ENCODE measurements at places on chromosomes 12 and 14. TPM values are rescaled to one million over a fixed set of nuclear protein-coding genes. Genes with fewer than 3 reads are reported as not detected.

TTC9 gene
- total RNA-seq: 29.5 TPM

PEBP1 gene
- total RNA-seq: 458 TPM

CMA1 gene
- not detected for total RNA-seq

SRSF9 gene
- total RNA-seq: 304 TPM

TAS2R13 gene
- total RNA-seq: not detected

TAS2R42 gene
- total RNA-seq: not detected

CLEC14A gene
- 0.13 TPM for total RNA-seq

ATF1 gene
- 41.6 TPM for total RNA-seq

RAP1B gene
- total RNA-seq: 112 TPM

GXYLT1 gene
- 10.0 TPM for total RNA-seq

EPYC gene
- total RNA-seq: not detected

KRT2 gene
- not detected for total RNA-seq

ACRBP gene
- total RNA-seq: 1.2 TPM

SIX6 gene
- not detected for total RNA-seq

LRRC43 gene
- 0.35 TPM for total RNA-seq

CBLN3 gene
- 0.54 TPM for total RNA-seq

LBHD2 gene
- total RNA-seq: not detected

- DNase-seq: no peak
These were observed 49.0 kb downstream of the NTF3 start for GRCh38 chr12:5480938-5481303.

GRCh38 chr12:49017891-49018260 is 700 bp downstream of the PRKAG1 start:
- DNase-seq: no peak

DNA sequence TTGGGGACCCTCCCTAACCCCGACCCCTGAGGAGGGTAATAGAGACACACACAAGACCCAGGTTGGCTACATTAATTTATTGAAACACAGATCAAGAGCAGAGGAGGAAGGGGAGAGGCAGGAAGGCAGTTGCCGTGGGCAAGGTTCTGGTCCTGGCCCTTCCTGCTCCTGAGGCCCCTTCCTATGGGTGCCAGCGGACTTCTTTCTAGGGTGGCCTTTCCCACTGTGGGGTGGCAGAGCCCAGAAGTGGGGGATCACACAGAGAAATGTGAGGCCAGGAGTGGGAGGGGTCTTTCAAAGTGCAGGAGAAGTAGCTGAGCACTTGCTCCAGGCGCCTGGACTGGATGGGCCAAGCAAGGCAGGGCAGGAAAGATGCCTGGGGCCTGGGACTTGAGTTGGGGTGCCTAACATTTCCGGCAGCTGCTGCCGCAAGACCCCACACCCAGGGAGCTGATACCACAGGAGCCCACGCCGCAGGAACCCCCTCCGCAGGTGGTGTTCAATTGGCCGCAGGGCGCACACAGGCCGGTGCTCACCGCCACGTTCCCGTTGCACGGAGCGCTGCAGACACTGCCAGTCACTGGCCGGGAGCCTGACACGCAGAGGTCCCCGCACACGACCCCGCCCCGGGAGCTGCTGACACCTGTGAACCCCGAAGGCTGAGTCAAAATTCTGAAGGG is 5.3 kb downstream of the KRT81 start:
- DNase-seq: no peak

- DNase-seq: no peak
These were observed 41.2 kb upstream of the WSCD2 start for GRCh38 chr12:108087900-108088299.

GRCh38 chr12:105954951-105955931 is 183.5 kb downstream of the NUAK1 start:
- DNase-seq: no peak

DNA sequence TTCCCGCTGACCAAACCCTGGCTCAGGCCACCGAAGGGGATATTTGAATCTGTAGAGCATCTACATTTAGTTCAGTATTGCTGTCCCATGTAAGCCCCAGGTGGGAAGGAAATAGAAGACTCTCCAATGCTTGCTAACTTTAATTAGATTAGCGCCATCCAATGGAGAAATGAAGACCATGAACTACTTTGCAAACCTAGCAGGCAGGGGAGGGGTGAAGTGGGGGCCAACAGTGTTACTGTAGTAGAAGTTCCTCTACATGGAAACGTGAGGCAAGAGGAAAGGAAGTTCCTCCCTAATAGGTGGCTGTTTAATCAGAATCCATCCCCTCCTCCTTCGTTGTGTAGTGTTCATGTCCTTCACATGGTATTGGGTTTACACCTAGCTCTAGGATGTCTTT is 9.3 kb upstream of the DENND5B start:
- DNase-seq: no peak

GRCh38 chr14:68534276-68534675 is 258.6 kb downstream of the ZFP36L1 start:
- DNase-seq: no peak

- no peak for DNase-seq
These were observed 10.6 kb upstream of the NCOR2 start for GRCh38 chr12:124577986-124578385.

DNA sequence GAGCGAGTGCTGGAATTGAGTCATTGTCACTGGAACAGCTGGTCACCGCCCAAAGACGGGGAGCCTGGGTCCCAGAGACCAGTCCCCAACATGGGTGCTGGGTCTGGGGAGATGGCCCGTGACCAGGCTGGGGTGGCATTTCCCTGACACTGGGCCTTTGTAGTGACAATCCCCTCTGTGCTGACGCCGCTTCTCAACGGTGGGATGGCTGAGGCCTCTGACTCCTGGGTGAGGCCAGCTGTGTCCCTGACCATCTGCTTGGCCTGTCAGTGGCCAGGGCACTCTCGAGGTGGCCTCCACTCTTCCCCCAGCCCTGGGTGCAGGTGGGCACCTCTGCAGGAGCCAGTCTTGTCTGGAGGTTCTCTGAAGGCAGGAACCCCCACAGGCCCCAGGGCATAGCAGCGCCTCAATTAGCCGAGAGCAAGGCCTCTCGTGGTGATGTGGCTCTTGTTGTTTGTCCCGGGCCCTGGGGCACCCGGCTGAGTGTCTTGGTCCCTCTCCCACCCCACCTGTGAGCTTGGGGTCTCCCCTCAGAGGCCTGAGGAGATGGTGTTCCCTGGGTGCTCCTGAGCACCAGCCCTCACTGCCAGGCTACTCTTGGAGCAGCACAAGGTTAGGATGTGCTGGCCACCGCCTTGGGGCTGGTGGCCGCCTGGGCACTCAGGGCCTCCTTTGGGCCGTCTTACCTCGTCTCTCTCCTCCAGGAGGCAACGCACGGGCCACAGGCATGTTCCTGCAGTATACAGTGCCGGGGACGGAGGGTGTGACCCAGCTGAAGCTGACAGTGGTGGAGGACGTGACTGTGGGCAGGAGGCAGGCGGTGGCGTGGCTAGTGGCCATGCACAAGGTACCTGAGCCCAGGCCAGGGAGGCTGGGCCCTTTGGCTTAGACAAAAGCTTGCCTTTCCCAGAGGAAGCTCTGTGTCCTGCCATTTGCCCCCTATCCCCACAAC is 16.6 kb downstream of the ZFYVE21 start:
- DNase-seq: no peak

GRCh38 chr14:99576304-99576703 is 27.7 kb downstream of the CCDC85C start:
- DNase-seq: no peak

- DNase-seq: no peak
These were observed 10.9 kb upstream of the NGB start for GRCh38 chr14:77281852-77282410.

DNA sequence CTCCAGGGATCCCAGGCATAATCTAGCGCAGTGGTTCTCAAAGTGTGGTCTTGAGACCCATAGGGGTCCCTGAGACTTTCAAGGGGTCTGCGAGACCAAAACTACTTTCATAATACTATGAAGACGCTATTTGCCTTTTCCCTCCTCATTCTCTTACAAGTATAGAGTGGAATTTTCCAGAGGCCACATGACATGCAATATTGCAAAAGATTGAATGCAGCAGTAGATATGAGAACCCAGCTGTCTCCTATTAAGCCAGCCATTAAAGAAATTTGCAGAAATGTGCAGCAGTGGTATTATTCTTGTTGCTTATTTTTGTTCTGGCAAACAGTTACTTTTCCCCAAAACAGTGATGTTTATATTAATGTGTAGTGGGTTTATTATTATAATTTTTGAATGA is 62.8 kb downstream of the VWF start:
- no peak for DNase-seq

DNA sequence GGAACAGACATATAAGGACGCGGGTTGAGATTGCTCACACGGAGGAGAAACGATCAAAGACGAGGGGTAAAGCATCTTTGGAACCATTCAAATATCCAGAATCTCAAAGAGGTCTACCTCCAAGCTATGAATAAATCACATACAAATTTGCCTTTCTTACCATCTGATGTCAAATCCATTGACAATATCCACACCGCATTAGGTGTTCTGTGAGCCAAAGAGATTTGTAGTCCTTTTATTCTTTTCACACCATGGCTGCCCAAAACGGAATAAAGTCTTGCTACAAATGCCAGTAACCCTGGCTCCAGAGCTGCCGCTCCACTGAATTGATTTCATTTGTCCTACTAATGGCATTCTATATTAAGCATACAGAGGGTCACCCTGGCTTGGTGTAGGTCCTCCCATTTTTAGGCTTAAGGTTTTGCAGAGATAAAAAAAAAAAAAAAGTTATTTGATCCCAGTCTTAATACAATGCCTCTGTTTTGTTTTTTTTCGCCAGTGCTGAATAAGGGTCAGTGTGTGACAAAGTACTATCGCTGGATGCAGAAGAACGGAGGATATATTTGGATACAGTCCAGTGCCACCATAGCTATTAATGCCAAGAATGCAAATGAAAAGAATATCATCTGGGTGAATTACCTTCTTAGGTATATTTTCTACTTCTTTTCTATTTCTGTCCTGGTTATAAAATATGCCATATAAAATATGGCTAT is 157.3 kb downstream of the EGLN3 start:
- DNase-seq: no peak

DNA sequence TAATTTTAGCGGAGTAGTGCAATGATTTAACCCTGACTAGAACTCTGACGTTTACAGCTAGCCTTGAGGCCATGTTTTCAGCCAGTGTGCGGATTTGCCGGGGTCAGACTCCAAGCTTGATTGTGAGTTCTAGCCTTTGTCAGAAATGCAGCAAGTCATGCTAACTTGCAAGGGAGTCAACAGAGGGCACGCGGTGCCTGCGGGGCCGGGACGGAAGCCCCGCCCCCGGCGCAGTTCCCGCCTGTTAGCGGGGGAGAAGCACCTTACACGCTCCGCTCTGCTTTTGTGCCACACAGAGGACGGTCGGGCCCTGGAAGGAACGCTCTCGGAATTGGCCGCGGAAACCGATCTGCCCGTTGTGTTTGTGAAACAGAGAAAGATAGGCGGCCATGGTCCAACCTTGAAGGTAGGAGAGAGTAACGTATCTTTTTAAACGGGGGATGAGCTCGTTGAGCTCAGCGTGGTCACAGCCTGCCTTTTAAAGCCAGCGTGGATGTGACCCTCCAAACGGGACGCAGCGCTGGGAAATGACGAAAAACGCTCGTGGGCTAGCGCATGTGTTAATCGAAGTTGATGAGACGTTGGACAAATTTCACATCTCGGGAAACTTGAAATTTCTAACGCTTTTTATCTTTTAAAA is 14.8 kb upstream of the EID3 start:
- peak; percentile 86 for DNase-seq

GRCh38 chr12:89087876-89088275 is 264.4 kb downstream of the DUSP6 start:
- DNase-seq: no peak

DNA sequence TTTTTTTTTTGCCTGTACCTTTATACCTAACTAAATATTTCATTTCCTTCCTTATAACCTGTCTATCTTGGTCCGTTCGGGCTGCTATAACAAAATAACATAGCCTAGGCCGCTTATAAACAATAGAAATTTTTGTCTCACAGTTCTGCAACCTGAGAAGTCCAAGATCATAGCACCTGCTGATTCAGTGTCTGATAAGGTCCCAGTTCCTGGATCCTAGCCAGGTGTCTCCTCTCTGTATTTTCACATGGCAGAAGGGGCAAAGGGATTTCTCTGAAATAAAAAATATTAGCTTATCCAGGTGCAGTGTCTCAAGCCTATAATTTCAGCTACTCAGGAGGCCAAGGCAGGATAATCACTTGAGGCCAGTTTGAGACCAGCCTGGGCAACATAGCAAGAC is 1046.6 kb upstream of the USP15 start:
- DNase-seq: no peak

GRCh38 chr14:104513641-104514046 is 65.9 kb upstream of the C14orf180 start:
- no peak for DNase-seq

GRCh38 chr14:59482541-59483331 is 1.5 kb downstream of the L3HYPDH start:
- DNase-seq: no peak

- DNase-seq: no peak
These were observed 70.9 kb upstream of the ETV6 start for GRCh38 chr12:11578461-11578993.

- DNase-seq: no peak
These were observed 29.4 kb downstream of the CCNK start for GRCh38 chr14:99510556-99511139.

GRCh38 chr14:91829511-91829910 is 37.8 kb downstream of the TC2N start:
- DNase-seq: no peak

- no peak for DNase-seq
These were observed 16.9 kb downstream of the DEPDC4 start for GRCh38 chr12:100249941-100250340.

DNA sequence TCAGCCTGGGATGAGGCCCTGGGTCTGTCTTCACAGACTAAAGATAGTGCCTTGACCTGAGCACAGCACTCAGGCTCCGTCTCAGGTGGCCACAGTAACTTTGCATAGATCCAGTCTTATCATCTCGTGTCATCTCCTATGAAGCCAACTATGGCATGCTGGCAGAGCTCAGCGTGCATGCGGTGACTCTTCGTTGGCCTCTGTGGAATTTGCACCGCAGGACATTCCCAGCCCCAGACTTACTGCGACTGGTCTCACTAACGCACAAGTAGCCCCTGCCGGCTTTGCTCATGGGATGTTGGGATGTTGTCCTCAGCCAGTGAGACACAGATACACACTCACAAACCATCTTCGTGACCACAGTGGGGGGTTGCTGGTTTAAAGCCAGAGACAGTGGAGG is 199.6 kb downstream of the CHST11 start:
- DNase-seq: no peak

- no peak for DNase-seq
These were observed 162.0 kb downstream of the SAMD4A start for GRCh38 chr14:54728700-54729527.

DNA sequence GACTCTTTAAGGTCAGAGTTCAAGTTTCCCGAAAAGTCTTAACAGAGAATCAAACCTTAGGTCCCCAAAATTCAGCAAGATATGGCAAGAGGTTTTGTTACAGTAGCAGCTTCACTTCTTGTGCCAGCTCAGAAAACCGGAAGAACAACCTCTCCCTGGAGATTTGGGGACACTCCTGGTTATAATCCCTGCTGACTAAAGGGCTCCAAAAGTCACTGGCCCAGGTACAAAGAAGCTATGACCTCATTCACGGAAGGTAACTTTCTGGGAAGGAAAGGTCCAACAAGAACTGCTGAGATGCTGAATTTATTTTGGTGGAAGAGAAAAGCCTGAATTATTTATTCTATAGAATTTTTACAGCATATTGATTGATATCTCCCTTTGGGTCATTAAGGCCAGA is 55.6 kb upstream of the DIO2 start:
- DNase-seq: no peak
